Lung (tissue), 17 donors: ENCODE measurements at places on chromosomes 13 and 19.
A peak's percentile ranks its signal among the peaks of the same experiment; 100 is the strongest.

GRCh38 chr19:10639836-10640235, 14.3 kb upstream of the ILF3 start:
- peaks cover 36% of the 10 kb centered on the region for H3K36me3 ChIP-seq
- no peaks in the 10 kb centered on the region for H3K27me3 ChIP-seq
- DNase-seq: no peak
- H3K4me3 ChIP-seq: no peak overlapping the region
- no peak overlapping the region for H3K27ac ChIP-seq

GRCh38 chr13:43434191-43434590, 352.6 kb downstream of the ENOX1 start:
- no peaks in the 10 kb centered on the region for H3K27me3 ChIP-seq
- no peak for DNase-seq
- no peak overlapping the region for H3K27ac ChIP-seq
- H3K4me3 ChIP-seq: no peak overlapping the region
- no peaks in the 10 kb centered on the region for H3K36me3 ChIP-seq
- no peaks in the 10 kb centered on the region for H3K4me1 ChIP-seq

- peak; percentile 83 for DNase-seq
- H3K27ac ChIP-seq: peak overlapping the region; percentile 74
- no peaks in the 10 kb centered on the region for H3K27me3 ChIP-seq
- peaks cover 11% of the 10 kb centered on the region for H3K4me1 ChIP-seq
These were observed 928 bp upstream of the PNPLA6 start for GRCh38 chr19:7534531-7535046.

- H3K4me3 ChIP-seq: no peak overlapping the region
- H3K4me1 ChIP-seq: no peaks in the 10 kb centered on the region
- DNase-seq: no peak
- H3K27ac ChIP-seq: no peak overlapping the region
These were observed 149.5 kb upstream of the ZNF507 start for GRCh38 chr19:32195706-32196610.

DNA sequence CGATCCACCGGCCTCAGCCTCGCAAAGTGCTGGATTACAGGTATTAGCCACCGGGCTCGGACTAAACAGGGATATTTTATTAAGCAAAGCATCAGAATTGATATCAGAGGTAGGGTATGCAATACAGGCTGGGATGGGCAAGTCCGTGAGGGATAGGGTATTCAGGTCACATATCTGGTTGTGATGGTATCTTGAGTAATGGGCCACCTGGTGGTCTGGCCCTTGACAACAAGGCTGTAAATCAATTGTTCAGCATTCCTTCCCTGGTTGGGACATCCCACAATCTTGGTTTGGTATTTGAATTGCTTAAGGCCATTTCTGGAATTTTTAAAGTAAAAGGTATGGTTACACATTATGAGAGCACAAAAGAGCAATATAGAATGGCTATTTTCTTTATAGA, 1588.0 kb downstream of the SLITRK1 start:
- no peak overlapping the region for H3K4me3 ChIP-seq
- H3K27ac ChIP-seq: no peak overlapping the region
- H3K36me3 ChIP-seq: no peaks in the 10 kb centered on the region
- no peaks in the 10 kb centered on the region for H3K4me1 ChIP-seq
- no peak for DNase-seq

DNA sequence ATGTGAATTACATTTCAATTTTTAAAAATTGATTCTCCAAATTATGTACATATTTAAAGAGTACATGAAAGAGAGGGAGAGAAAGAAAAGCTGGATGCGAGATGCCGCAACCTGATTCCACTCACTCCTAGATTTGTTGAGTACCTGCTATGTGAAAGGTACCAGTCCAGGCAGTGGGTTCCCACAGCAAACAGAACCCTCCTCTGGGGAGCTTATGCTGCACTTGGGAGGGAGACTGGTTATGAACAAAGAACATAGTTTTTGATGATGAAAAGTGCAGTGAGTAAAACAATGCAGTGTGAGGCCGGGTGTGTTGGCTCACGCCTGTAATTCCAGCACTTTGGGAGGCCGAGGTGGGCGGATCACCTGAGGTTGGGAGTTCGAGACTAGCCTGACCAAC, 43.4 kb downstream of the ACTN4 start:
- H3K27ac ChIP-seq: peak overlapping the region; percentile 81
- H3K36me3 ChIP-seq: no peaks in the 10 kb centered on the region
- H3K27me3 ChIP-seq: no peaks in the 10 kb centered on the region
- DNase-seq: no peak
- H3K4me1 ChIP-seq: no peaks in the 10 kb centered on the region
- no peak overlapping the region for H3K4me3 ChIP-seq

GRCh38 chr13:44487989-44488388, 88.1 kb downstream of the TSC22D1 start:
- H3K27ac ChIP-seq: no peak overlapping the region
- no peak overlapping the region for H3K4me3 ChIP-seq
- no peak for DNase-seq
- no peaks in the 10 kb centered on the region for H3K27me3 ChIP-seq
- no peaks in the 10 kb centered on the region for H3K36me3 ChIP-seq

DNA sequence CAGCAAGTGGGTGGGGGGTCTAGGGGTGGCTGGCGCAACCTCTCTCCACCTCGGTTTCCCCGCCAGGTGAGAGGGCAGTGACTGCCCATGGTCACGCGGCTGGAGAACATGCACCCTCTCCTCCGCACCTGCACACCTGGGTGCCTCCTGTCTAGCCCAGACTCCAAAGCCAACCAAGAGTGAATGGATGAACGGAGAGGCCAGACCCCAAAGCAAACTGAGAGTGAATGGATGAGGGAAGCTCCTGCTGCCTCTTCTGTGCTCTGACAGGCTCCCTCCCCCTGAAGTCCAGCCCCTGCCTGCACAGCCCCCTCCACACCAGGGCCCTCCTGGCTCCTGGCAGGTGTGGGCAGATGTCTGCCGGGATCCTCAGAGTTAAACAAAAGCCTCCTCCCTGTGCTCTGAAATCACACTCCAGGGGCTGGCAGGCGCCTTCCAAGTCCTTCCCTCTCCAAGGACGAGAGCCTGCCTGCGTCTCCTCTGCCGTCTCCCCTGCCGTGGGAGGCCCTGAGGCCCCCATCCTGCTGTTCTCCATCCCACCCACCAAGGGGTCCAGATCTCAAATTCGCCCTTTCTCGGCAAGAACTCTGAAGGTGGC, 2.2 kb downstream of the SBNO2 start:
- H3K4me3 ChIP-seq: no peak overlapping the region
- H3K4me1 ChIP-seq: peaks cover 42% of the 10 kb centered on the region
- H3K27ac ChIP-seq: peak overlapping the region; percentile 0
- no peaks in the 10 kb centered on the region for H3K27me3 ChIP-seq
